ENCODE measurements at places on chromosomes 7 and 10.

GRCh38 chr10:116627386-116627933, 6.7 kb downstream of the PNLIPRP2 start:
- no peak for DNase-seq

- DNase-seq = peak; percentile 86
Observed at GRCh38 chr10:103849880-103850571, 5.3 kb downstream of the SH3PXD2A start.

- DNase-seq = no peak
Observed at GRCh38 chr10:67550046-67550445, 145.9 kb downstream of the CTNNA3 start.

GRCh38 chr7:129208667-129209066, 16.2 kb upstream of the AHCYL2 start:
- DNase-seq = no peak

DNA sequence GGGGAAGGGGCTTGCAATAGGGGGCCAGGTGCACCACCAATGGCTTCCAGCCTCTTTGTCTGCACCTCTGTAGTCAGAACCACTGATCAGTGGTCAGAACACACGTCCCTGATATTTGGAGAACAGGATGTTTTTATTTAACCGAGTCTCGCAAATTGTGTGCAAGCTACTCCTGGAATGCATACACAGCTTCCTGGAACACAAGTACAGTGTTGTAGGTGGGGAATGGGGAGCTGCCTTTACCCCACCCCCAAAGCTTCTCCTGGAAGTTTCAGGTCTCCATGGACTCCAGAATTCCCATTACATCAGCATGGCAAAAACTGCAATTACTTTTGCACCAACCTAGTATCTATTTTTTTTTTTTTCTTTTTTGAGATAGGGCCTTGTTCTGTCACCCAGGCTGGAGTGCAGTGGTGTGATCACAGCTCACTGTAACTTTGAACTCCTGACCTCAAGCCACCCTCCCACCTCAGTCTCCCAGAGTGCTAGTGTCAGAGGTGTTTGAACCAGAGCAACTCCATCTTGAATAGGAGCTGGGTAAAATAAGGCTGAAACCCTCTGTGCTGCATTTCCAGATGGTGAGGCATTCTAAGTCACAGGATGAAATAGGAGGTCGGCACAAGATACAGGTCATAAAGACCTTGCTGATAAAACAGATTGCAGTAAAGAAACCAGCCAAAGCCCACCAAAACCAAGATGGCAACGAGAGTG, 374.0 kb downstream of the CALN1 start:
- no peak for DNase-seq

DNA sequence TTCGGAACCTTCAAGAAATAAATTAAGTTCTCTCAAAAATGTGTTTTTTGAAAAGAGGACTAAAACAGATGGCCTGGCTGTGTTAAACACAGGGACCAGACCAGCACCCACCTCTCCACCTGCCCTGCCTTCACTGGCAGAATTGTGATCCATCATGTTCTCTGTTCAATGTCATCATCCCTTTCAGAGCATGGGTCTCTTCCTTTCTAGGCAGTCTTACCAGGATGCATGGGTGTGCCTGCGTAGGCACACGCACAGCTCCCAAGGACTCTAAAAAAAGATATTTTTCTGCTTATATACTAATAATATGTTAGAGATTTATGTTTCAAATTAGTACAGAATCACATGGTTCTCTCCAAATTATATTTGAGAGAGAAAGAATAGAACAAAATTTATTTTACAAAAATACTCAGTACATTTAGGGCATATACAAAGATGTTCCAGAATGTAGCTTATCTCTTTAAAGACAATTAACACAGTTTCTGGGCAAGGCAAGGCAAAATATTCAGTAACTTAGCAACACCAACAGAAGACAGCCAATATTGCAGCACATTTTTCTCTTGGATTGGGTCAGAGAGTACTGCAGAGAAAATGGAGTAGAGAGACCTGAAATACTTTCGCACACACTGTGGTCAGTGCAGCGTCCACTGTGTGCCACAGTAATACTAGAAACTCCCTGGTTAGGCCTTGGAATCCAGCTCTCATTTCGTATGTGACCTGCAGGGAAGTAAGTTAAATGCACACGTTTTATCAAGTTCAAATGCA, 52.8 kb downstream of the EGFR start:
- peak; percentile 78 for DNase-seq

DNA sequence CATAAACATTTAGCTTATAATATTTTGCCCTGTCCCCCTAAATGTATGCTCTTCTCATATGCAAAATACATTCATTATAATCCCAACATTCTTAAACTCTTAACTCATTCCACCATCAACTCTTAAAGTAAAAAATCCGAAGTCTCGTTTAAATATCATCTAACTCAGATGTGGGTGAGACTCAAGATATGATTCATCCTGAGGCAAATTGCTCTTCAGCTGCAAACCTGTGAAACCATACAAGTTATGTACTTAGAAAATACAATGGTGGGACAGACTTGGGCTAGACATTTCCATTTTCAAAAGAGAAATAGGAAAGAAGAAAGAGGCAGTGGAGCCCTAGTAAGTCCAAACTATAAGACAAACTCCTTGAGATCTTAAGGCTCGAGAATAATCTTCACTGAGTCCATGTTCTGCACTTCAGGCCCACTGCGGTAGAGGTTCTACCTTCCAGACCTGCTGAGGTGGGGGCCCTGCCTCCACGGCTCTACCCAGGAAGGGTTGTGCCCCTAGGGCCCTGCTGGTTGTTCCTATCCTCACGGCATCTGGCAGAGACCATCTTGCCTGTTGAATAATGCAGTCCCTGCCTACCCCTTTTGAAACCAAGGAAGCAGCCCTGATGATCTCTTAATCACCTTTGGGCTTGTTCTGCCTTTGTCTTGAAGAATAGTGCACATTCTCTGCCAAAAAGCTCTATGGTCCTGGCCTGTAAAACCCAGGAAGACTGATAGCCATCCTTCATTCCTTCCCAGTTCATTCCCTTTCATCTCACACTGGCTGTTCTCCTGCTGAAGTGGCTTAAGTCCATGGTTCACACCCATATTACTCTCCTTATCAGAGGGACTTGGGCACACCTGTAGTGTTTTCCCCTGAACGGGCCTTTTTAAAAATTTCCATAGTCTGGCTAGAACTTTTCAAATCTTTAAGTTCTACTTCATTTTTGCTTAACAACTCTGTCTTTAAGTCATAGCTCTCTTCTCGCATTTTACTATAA, 37.3 kb downstream of the INPP5F start:
- no peak for DNase-seq

GRCh38 chr10:774661-775244, 85.3 kb upstream of the DIP2C start:
- no peak for DNase-seq

- no peak for DNase-seq
Observed at GRCh38 chr10:131210181-131210580, 101.3 kb downstream of the TCERG1L start.

GRCh38 chr10:14826076-14826829, 11.6 kb downstream of the CDNF start:
- DNase-seq = no peak

GRCh38 chr10:20903635-20904390, 6.7 kb upstream of the NEBL start:
- no peak for DNase-seq

DNA sequence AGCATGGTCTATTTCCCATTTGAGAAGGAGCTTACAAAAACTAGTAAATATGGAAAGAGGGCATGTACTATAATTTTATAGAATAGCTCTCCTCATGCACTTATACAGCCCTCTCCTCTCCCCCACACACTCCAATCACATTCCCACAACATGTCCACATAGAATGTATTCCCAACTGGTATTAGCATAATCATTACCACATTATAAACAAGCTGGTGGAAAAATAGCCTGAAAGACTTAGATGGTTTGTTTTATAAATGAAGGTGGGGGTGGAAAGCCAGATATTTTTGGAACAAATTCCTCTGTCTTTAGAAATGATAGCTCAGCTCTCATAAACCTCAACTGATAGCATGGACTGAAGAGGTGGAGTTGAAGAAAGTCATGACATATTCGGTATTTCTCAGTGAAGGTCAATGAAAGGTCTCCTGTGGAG, 410.1 kb downstream of the SUGCT start:
- peak; percentile 67 for DNase-seq

DNA sequence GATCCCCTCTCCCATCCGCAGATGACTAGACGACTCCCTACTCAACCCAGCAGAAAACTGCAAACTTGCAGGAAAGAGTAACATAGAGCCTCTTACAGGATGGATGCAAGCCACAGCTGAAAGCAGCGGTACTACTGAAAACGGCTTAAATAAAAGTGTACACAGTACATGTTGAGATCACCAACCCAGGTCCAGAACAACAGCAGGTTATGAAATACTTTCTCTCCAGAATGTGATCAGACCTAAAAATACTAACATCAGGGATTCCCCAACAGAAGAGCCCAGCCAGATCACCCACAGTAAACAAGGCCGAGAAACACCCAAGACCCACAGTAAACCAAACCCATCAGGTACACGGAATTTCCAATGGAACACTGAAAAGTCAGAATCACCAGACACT, 13.2 kb downstream of the ATE1 start:
- DNase-seq = no peak

DNA sequence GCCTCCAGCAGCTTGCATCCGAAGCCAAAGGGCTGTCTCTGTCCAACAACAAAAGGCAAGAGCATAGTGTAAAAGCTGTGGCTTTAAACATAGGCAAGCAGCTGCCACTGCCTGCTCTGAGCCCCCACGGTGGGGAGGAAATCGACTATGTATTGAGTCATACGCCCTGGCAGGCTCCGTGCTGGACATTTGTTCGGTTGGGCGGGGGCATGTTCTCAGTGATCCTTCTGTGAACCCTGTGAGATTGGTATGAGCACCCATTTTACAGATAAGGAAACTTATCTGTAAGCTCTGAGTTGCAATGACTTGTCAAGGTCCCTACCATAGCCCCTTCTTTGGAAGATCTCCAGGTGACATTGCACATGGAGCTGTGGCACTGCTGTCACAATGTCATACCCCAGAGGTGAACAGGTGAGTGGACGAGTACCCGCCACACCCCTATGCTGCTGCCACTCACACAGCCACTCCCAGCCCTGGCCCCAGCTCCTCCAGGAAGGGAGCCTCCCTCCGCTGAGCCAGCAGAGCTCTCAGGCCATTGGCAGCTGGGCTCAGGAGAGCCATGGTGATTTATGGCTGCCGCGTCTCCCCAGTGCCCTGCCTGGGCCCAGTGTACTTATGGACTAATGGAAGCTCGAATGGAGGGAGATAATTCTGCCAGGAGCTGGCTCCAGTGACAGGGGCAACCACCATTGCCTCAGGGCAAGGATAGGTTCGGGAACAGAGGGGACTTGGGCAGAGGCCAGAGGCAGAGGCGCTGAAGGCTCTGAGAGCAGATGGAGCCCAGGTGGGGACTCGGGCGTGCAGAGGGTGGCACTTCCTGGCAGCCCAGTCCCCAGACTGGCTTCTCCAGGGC, 43.7 kb downstream of the UNC5B start:
- DNase-seq = peak; percentile 96

DNA sequence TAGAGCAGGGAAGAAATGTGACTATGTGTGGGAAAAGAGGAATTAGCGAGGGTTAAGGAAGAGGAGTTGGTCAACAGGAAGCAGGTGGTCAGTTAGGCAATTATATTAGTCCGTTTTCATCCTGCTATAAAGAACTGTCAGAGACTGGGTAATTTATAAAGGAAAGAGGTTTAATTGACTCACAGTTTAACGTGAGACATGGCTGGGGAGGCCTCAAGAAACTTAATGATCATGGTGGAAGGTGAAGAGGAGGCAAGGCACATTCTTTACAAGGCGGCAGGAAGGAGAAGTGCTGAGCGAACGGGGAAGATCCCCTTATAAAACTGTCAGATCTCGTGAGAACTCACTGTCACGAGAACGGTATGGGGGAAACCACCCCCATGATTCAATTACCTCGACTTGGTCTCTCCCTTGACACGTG, 35.0 kb downstream of the RAMP3 start:
- no peak for DNase-seq

GRCh38 chr7:38798552-38799267, 110.3 kb downstream of the VPS41 start:
- no peak for DNase-seq

- DNase-seq = no peak
Observed at GRCh38 chr10:111762114-111762513, 421.5 kb downstream of the GPAM start.

Data from fibroblast of the aortic adventitia (primary cell).